Activated CD4-positive, alpha-beta T cell treated with anti-CD3 and anti-CD28 coated beads, Interleukin-2, amount 50 U/mL, for 48 hours (primary cell): ENCODE measurements at places on chromosomes 4 and X.

GRCh38 chr4:147901916-147902315 lies 170.0 kb downstream of the ARHGAP10 start:
- DNase-seq = no peak

- DNase-seq = no peak
These were observed 13.2 kb upstream of the CCSER1 start for GRCh38 chr4:90113881-90114457.

DNA sequence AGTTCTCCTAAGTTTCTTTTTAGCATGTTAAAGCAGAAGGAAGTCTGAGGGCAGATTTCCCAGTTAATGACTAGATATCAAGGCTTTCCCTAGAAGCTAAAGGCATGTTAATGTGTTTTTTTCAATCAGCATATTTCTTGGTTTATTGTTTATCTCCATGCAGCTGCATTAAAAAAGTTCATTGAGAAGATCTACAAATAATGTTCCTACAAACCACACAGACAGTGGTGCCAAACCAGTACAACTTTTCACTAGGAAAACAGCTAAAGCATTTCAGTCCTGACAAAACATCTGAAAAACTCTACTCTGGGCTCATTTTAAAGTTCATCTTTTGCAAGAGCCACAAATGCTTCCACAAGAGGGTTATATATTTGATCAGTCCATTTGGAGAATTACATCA lies 320.0 kb downstream of the ADGRL3 start:
- DNase-seq = no peak

GRCh38 chr4:773214-773613 lies 52.7 kb downstream of the CPLX1 start:
- DNase-seq = no peak

GRCh38 chr4:113555868-113556267 lies 205.7 kb downstream of the CAMK2D start:
- no peak for DNase-seq

DNA sequence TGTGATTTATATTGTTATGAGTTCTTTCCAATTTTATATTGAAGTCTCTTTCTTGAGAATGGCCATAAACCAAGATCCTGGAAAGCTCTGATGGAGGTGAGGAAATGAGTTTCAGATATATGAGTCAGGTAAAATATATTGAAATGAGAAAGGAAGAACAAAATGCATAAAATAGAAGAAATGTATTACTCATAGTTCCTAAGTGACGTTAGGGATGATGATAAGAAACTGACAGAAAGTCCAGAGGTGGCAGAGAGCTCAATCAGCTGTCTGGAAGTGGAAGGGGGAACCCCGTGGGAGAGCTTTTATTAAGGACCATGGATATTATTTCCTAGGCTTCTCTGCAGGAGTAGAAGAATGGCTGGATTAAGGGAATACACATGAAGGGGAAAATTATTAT lies 24.6 kb downstream of the UGT2B7 start:
- no peak for DNase-seq

GRCh38 chr4:85740431-85740861 lies 265.5 kb downstream of the ARHGAP24 start:
- DNase-seq = no peak

GRCh38 chrX:49959602-49960001 lies 37.2 kb downstream of the CLCN5 start:
- DNase-seq = no peak

DNA sequence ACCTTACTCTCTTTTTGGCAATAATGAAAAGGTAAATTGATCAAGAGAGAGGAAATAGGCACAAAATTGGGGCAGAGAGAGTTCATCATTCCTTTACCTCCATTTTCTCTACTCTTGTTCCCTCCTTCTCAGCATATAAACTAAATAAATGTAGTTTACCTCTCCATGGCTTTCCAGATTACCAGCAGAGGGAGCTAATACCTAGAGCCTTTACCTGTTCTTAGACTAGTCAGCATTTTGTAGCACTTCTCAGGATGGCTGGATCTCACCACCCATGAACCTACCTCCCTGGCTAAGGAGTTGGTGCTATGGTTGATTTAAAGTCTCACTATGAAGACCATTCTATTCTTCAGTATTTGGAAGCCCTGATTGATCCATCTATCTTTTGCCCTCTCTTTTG lies 15.7 kb downstream of the OFD1 start:
- DNase-seq = no peak

DNA sequence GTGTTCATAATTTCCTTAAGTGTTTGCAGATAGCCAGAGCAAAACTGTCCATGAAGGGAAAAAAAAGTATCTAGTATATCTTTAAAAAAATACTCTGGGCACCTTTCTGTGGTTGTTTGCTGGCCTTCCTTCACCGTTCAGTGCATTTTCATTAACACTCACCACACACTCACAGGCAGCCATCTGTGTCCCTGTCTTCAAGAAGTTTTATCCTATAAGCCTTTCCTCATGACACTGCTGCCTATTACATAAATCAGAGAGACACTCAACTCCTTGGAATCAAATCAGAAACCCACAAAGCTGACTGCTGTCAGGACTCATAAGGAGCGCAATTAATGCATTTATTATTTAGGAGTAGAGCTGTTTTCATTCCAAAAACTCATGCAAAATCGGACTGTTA lies 1720.2 kb downstream of the PCDH7 start:
- DNase-seq = no peak

- DNase-seq = no peak
These were observed 26.1 kb upstream of the ACSL1 start for GRCh38 chr4:184851886-184852285.

- DNase-seq = no peak
These were observed 435.2 kb upstream of the CTSO start for GRCh38 chr4:156388826-156389225.
